Breast epithelium (tissue), 4 donors: ENCODE measurements at places on chromosomes 3 and 15. TPM values are rescaled to one million over a fixed set of nuclear protein-coding genes. Genes with fewer than 3 reads are reported as not detected.

The COPB2 gene
- 109 TPM for total RNA-seq

DNA sequence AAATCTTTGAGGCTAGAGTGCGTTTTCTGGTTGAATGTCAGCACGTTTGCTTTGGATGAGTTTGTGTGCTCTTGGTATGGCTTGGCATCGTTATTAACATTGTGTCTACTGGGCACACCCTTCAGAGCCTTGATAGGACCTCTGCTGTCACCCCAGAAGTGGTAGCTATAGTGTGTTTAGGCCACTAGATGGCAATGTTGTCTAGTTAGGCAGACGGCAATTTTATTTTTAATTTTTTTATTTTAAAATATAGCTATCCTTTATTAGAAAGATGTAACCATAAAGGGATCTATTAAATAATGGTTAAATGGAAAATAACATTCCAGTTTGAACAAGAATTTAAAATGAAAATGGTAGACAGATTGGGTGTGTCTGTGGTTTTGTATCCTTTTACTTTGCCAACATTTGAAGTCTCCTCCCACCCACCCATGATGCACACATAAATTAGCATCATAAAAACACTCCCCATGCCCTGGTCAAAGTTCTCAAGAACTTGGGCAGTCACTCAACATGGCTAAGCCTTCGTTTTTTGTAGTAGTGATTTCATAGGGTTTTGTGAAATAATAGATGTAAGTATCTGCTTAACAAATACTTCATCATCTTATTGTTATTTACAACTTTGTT, 200.7 kb downstream of the KCNH8 start:
- DNase-seq: no peak

- no peak for DNase-seq
Observed at GRCh38 chr3:177337541-177338331, 140.5 kb upstream of the TBL1XR1 start.

DNA sequence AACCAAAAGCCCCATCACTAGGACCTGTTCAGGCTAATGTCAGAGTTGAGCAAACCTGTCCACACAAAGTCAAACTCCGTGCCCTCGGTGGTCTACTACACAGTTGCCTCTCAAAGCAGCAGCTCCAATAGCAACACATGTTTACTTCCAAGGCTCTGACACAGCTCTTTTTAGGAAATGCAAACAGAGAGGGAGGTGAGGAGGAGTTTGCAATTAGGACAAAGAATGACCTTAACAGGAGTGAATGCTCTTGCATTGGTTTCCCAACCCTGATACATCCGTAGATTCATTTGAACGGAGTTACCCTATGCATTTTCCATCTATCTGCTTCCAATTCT, 64.8 kb upstream of the GOLGA8B start:
- DNase-seq: no peak
